ENCODE measurements at places on chromosomes 3 and 15. TPM values are rescaled to one million over a fixed set of nuclear protein-coding genes. Genes with fewer than 3 reads are reported as not detected.

DNA sequence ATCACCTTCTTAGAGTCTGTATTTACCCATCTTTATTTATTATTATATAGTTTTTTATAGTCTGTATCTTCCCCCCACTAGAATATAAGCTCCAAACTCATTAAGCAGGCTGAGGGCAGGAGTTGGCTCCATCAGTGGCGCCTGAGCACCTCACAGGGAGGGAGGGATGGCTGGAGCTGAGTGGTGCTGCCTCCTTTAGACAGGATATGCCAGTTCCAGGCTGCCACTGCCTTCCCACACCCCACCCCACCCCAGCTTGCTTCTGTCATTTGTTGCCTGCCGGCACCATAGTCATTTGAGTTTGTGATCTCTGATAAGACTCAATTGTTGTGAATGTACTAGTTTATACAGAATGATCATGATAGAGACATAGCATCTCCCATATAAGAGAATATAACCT lies 85.5 kb downstream of the KLHL25 start:
- H3K27ac ChIP-seq, result peak overlapping the region; percentile 79
- no peak for DNase-seq
- no peaks in the 10 kb centered on the region for H3K27me3 ChIP-seq

DNA sequence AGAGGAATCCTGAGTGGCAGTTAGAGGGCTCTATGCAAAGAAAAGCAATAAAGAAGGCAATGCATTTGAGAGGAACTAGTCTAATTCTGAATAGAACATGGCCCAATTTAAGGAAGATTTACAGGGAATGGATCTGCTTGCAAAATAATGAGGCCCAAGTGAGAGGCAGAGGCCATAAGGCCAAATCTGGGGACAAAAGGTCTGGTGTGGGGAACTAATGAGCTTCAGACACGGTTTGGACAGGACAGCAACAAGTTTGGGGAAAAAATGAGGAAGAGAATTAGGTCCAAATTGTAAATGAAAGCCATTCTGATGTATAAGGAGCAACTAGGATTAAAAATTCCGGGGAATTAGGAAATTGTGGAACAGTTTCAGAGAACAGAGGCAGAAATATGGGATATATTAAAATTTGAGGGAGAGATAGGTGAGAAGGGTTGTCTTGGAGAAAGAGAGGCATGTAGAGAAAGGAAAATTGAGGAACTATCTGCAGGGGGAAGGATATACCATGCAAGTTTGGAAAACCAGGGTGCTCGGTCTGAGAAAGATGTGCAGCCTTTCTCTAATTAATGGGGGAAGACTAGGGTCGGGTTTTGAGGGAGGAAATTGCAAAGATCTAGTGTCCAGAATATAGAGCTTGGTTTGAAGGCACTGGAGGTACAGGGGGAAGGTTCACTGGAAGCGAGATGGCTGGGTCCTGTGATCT lies 73.8 kb downstream of the RBPMS2 start:
- H3K4me3 ChIP-seq, result peak overlapping the region; percentile 71
- no peaks in the 10 kb centered on the region for H3K36me3 ChIP-seq

- DNase-seq, result no peak
- no peaks in the 10 kb centered on the region for H3K36me3 ChIP-seq
- H3K27me3 ChIP-seq, result no peaks in the 10 kb centered on the region
- no peak overlapping the region for H3K27ac ChIP-seq
- H3K4me3 ChIP-seq, result no peak overlapping the region
Measured at GRCh38 chr3:194466761-194467356, 19.9 kb downstream of the ATP13A3 start.

LRTM1 gene
- total RNA-seq, result not detected

PODXL2 gene
- 1.9 TPM for total RNA-seq

DNA sequence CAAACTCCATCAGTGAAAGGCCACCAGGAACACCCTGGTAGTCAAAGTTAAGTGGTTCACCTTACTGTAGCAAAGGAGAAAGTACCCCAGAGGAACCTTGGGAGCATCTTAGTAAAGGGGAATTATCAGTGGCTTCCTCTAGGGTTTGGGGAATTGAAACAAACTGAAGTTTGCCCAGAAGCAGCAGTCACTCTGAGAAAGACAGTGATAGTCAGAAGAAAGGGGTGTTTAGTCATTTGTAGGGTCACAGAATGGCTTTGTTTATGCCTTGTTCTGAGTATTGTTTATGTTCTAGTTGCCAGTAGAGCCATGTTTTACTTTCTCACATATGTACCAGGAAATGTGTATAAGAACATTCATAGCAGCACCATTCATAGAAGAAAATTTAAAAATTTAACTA lies 93.8 kb downstream of the FHIT start:
- no peak overlapping the region for H3K4me3 ChIP-seq
- H3K4me1 ChIP-seq, result no peaks in the 10 kb centered on the region
- H3K36me3 ChIP-seq, result no peaks in the 10 kb centered on the region
- no peaks in the 10 kb centered on the region for H3K27me3 ChIP-seq
- H3K27ac ChIP-seq, result no peak overlapping the region
- DNase-seq, result no peak

DNA sequence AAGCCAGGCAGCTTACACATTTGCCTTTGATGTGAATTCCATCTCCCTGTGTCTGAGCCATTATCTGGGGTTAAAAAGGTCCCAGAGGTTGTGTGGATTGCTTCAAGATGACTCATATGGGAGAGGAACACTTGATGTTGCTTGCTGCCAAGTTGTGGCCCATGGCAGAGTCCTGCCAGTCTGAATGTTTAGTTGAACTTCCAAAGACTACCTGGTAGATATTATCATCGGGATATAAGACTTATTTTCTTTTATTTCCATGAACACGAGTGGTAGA lies 85.6 kb downstream of the TJP1 start:
- no peaks in the 10 kb centered on the region for H3K27me3 ChIP-seq
- peaks cover 20% of the 10 kb centered on the region for H3K36me3 ChIP-seq
- no peak overlapping the region for H3K4me3 ChIP-seq

- H3K36me3 ChIP-seq, result no peaks in the 10 kb centered on the region
- no peaks in the 10 kb centered on the region for H3K4me1 ChIP-seq
- H3K27me3 ChIP-seq, result no peaks in the 10 kb centered on the region
- no peak overlapping the region for H3K27ac ChIP-seq
- no peak overlapping the region for H3K4me3 ChIP-seq
Measured at GRCh38 chr15:56523521-56523920, 58.6 kb upstream of the MNS1 start.

- DNase-seq, result no peak
- no peaks in the 10 kb centered on the region for H3K36me3 ChIP-seq
- H3K4me3 ChIP-seq, result no peak overlapping the region
Measured at GRCh38 chr3:178310949-178311348, 225.3 kb upstream of the KCNMB2 start.

DNA sequence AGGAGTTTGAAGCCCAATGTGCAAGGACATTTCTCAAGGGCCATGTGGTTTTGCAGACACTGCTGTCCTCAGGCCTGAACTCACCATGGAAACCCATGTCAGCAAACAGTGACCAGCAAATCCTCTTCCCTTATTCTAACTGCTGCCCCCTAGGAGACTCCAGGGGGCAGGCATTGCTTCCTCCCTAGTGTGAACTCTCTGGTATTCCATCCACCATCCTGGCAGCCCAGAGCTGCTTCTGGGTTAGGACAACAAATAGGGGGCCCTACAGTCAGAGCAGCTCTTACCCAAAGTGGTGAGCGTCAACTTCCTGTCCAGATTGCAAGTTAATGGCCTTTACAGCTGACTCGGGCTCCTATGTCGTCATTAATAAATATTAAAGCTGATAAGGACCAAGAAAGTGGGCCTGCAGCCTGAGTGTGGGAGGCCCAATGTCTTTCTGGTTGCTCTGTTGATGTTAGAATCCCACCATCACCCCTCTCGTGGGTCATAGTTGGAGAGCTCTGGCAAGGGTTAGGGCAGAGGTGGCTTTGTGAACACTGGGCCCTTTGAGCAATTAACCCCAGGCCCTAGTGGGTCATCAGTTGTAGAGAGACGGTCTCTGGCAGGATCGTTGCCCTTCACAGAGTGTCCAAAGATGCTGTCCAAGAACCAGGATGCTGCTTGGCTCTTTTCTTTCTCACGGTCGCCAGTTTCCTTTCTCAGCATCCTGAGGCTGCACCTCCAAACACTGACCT lies 41.5 kb downstream of the TGM4 start:
- no peaks in the 10 kb centered on the region for H3K27me3 ChIP-seq
- no peak overlapping the region for H3K4me3 ChIP-seq
- DNase-seq, result no peak
- no peak overlapping the region for H3K27ac ChIP-seq
- peaks cover 3% of the 10 kb centered on the region for H3K4me1 ChIP-seq
- peaks cover 33% of the 10 kb centered on the region for H3K36me3 ChIP-seq

PLA2G4E gene
- not detected for total RNA-seq

GRCh38 chr3:123294296-123294938 lies 92.7 kb downstream of the SEC22A start:
- no peak overlapping the region for H3K4me3 ChIP-seq
- DNase-seq, result no peak
- peaks cover 57% of the 10 kb centered on the region for H3K36me3 ChIP-seq
- H3K4me1 ChIP-seq, result peaks cover 11% of the 10 kb centered on the region
- no peaks in the 10 kb centered on the region for H3K27me3 ChIP-seq

GRCh38 chr3:45861043-45861719 lies 19.3 kb upstream of the LZTFL1 start:
- no peak overlapping the region for H3K4me3 ChIP-seq
- no peak overlapping the region for H3K27ac ChIP-seq
- no peaks in the 10 kb centered on the region for H3K36me3 ChIP-seq
- no peaks in the 10 kb centered on the region for H3K27me3 ChIP-seq

DNA sequence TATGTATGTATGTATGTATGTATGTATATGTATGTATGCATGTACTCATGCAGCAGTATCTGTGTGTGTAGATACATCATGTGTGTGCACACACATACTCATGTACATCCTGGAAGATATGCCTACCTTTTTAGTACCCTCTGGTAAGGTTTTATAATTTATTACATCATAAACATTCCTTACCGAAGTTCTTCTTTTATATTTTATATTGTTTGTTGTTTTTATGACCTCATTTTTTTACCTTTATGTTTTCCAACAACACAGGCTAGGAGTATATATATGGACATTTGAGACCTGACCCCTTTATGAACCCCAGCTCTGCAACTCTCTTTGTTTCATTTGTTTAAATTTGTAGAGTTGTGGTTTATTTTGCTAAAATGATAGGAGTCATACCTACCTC lies 263.5 kb downstream of the ADAMTSL3 start:
- peaks cover 8% of the 10 kb centered on the region for H3K4me1 ChIP-seq
- no peak overlapping the region for H3K27ac ChIP-seq
- no peaks in the 10 kb centered on the region for H3K36me3 ChIP-seq
- DNase-seq, result no peak
- H3K27me3 ChIP-seq, result no peaks in the 10 kb centered on the region

DNA sequence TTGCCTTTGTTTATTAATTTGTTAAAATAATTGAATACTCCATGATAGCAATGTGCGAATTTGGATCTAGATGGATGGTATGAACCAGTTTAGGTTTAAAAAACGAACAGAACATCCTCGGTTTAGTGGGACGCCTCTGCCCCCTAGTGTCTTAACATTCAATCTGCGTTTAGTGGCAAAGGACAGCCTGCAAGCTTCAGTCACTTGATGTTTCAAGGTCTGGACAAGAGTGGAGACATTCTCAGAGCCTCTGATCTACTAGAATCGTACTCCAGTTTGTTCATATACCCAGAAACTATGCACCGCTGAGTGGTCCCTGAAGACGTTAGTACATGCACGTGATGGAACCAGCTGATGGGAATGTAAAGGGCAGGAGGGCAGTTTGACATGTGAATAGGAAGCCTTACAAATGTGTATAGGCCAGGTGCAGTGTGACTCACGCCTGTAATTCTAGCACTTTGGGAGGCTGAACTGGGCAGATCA lies 17.8 kb upstream of the ATP13A4 start:
- no peaks in the 10 kb centered on the region for H3K4me1 ChIP-seq
- H3K27me3 ChIP-seq, result no peaks in the 10 kb centered on the region
- H3K36me3 ChIP-seq, result no peaks in the 10 kb centered on the region
- H3K4me3 ChIP-seq, result no peak overlapping the region

BCL6 gene
- 108 TPM for total RNA-seq

DNA sequence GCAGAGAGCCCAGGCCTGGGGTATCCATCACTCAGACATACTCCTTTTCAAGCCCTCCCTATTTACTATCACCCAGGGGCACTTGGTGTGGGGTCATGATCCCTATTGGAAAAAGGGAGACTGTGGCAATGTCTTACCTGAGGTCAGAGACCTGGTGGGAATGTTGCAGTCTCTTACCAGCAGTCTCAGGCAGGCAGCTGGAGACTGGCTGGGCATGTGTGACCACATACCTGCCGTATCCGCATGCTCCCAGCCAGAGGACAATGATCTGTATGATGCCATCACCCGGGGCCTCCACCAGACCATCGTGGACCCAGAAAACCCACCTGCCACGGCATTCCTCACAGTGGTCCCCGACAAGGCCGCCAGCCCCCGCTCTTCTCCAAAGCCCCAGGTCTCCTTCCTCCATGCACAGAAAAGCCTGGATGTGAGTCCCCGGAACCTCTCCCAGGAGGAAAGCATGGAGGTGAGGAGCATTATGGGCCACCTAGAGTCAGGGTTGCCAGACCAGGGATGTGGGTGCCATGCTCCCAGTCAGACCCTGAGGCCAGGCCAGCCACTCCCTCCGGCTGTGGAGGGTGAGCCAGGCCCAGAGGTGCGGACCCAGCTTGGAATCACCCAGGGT lies 5.9 kb downstream of the SH2D7 start:
- no peak overlapping the region for H3K27ac ChIP-seq
- no peak overlapping the region for H3K4me3 ChIP-seq
- no peaks in the 10 kb centered on the region for H3K36me3 ChIP-seq
- no peak for DNase-seq

GRCh38 chr3:120025520-120025919 lies 68.7 kb downstream of the GSK3B start:
- H3K27ac ChIP-seq, result no peak overlapping the region
- peaks cover 9% of the 10 kb centered on the region for H3K4me1 ChIP-seq
- no peak for DNase-seq
- no peak overlapping the region for H3K4me3 ChIP-seq
- H3K36me3 ChIP-seq, result no peaks in the 10 kb centered on the region

SNRPN gene
- total RNA-seq, result 101 TPM

ERICH6 gene
- total RNA-seq, result not detected

DNA sequence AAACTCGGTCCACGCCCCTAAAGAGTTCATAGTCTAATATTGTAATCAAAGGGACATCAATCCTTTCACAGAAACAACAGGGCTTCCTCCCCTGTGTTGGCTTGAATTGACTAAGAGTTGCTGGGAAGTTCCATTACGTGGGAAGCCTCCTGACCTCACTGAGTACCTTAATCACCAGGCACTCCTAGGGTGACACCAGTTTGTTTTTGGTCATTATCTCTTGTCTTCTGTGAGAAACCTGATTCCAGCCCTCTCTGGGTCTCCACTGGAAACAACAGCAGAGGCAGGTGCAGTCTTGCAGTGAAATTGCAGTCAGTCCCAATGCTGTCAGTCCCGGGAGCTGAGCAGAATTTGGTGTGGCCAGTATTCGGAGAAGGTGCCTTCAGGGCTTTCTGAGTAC lies 55.4 kb downstream of the BOC start:
- no peak overlapping the region for H3K4me3 ChIP-seq
- no peaks in the 10 kb centered on the region for H3K27me3 ChIP-seq
- H3K27ac ChIP-seq, result peak overlapping the region; percentile 34

DNA sequence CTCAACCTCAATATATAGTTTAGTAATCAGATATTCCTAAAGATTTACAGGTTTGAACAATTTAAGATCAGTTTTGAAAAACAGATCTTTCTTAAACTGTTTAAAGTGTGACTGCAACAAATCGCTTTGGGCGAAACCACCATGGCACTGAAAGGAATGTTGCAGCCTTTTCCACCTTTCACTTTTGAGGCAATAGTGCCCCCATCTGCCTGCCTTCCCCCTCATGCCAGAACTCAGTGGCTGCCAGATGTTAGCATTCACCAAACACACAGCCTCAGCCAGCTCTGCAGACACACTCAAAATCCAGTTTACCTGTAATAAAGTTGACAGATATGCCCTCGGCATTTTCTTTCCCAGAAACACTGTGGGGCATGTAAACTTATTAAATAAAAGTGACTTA lies 3.3 kb downstream of the LYSMD4 start:
- H3K4me1 ChIP-seq, result peaks cover 27% of the 10 kb centered on the region
- H3K4me3 ChIP-seq, result no peak overlapping the region
- H3K27ac ChIP-seq, result no peak overlapping the region
- DNase-seq, result no peak
- no peaks in the 10 kb centered on the region for H3K27me3 ChIP-seq

MCF2L2 gene
- total RNA-seq, result 1.6 TPM
